ENCODE measurements at places on chromosomes 3 and 15.

- DNase-seq: no peak
Measured at GRCh38 chr3:113828600-113828999, 10.0 kb upstream of the GRAMD1C start.

GRCh38 chr3:153621953-153622352, 459.9 kb downstream of the RAP2B start:
- no peak for DNase-seq

- DNase-seq: no peak
Measured at GRCh38 chr3:31421314-31422048, 111.2 kb upstream of the STT3B start.

GRCh38 chr15:36779744-36780408, 200.4 kb downstream of the CDIN1 start:
- no peak for DNase-seq

DNA sequence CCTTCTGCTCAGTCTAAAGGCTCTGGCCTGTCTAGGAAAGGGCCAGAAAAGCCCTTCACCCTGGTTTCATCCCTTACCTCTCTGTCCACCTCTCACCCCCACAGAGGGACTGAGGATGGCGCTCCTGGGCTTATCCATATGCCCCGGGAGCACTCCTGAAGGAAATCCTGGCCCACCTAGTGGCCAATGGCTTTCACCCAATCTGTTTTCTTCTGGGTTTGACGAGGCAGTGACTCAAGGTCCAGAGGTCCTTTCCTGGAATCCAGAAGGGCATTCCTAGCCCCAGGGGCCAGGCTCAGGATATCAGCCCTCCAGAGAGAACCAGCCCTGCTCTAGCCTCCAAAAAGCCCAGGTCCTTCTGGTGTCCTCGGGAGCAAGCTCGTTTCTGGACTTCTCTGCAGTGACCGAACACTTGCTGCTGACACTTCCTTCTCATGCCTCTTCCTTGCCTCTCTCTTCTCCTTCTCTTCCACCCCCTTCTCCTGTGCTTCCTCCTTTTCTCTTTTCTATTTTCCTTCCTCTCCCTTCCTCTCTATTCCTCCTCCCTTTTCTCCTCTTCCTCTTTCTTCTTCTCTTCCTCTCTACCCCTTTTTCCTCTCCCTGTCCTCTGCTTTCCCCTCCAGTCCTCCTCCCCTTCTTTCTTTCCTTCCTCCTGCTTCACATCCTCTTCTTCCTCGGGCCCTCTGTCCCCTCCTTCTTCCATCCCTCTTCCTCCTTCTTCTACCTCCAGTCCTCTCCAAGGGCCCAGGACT, 59.6 kb downstream of the RHCG start:
- DNase-seq: no peak

DNA sequence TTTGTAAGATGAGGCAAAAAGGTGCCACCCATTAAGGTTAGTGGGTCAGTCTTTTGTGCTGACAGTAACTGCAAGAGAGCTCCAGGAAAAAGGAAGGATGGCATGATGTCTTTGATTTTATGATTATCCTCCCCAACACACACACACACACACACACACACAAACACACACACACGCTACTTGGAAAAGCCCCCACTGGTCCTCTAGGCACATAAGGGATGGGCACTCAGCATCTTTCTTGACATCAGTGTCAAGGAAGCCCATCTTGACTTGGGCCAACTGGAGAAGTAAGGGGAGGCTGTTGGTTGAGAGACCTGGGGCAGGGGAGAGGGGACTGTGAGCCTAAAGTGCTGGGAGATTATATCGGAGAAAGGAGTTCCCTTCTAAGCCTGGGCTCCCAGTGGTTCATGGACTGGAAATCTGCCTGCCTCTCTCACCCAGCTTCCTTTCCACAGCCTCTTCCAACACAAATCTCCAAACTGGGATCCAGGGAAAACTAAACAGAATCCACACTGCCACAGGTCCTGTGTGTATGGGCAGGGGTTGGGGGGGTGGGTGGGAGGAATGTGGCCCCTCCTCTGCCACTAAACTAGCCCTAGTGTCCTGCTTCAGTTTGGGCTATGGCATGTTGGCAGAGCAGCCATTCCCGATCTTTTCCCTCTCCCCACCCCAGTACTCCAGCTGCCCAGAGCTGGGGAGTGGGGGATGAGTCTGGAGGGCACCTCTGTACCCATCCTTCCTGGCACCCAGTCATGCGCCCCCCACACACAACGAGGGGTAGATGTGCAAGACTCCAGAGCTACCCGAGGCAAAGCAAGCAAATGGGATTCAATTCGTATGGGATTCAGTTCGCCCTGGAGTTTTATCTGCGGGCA, 1.6 kb downstream of the AMOTL2 start:
- DNase-seq: no peak

GRCh38 chr15:37860896-37861295, 73.5 kb upstream of the TMCO5A start:
- DNase-seq: no peak

GRCh38 chr3:18143258-18143780, 281.8 kb downstream of the SATB1 start:
- no peak for DNase-seq

- DNase-seq: no peak
Measured at GRCh38 chr3:71956716-71957115, 171.8 kb upstream of the PROK2 start.

DNA sequence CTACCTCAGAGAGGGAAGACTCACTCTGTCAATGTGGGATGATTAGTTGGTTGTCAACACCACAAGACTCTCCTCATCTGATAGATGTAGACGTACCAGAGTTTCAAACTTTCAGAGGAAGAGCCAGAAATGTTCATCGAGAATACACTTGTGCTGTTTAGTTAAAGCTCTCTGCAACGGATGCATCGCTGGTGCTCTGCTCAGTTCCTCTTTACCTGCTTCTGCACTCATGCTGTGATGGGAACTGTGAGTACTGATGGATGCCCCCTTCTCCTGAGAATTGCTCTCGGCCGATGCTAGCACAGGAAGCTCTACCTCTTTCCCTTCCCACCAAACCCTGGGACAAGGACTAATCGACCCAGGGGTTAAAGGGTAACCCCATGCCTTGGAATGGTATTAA, 51.8 kb upstream of the CCDC54 start:
- no peak for DNase-seq

DNA sequence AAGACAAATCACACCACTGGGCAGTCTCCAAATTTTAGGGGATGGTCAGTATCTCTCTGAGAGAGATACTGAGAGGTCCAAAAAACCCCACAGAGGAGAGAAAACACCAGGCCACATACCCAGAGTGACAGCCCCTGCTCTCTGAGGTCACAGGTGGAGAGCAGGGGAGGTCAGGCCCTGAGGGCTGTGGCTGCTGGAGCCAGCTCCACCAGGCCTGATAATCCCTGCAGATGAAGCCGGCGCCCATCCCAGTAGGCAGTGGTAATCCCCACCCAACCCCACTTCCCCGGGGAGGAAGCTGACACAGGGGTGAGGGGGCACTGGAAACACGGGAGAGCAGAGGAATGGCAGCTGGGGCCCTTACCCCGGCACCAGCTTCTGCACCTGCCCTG, 31.2 kb upstream of the SRP14 start:
- DNase-seq: no peak

DNA sequence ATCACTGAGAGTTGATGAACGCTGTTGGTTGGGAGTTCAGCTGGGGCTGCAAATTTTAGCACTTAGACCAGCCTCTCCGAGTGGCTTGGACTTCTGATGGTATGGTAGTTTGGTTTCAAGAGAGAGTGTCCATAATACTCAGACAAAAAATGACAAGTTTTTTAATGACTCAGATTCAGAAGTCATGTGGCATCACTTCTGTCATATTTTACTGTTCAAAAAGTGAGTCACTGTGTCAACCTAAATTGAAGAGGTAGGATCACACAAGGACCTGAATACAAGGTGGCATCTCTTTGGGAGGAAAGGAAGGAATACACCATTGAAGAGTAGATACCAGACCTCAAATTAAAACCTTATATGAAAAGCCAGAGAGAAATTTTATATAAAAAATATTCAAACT, 99.1 kb upstream of the CHMP2B start:
- DNase-seq: no peak

GRCh38 chr3:157534725-157535161, 31.5 kb upstream of the VEPH1 start:
- DNase-seq: no peak

DNA sequence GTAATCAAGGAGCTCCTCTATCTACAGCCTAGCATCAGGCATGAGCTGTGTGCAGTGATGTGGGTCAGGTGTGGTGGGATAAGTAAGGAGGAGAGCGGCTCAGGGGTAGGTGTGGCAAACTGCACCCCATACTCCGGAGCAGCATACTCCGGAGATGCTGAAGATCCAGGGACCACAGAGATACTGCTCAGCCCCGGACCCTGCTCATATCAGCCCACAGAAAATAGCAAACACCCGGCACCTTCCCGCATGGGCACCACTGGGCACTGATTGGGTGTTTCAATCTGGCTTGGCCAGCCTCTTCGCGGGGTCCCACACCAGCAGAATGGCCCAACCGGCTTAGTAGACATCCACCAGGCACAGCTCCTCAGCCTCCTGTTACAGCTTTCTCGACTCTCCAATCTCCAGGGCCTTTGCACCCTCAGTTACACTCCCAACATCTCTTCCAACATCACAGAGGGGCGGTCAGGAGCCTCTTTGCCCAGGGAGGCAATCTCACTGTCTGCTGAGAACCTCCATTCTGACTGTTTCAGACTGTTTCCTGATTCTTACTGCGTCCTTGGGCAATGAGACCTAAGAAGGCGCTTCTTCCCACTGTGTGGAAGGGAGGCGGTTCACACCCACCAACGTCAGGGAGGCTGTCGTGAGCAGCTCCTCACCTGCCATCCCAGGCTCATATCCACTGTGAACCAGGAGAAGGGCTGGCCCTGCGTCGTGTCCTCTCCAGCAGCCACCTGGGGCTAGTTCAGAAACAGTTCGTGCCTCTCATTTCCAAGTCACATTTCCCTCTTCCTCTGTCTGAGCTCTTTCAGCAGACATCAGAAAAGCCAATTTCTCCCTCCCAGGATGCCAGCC, 59.8 kb downstream of the CAPN7 start:
- DNase-seq: no peak

DNA sequence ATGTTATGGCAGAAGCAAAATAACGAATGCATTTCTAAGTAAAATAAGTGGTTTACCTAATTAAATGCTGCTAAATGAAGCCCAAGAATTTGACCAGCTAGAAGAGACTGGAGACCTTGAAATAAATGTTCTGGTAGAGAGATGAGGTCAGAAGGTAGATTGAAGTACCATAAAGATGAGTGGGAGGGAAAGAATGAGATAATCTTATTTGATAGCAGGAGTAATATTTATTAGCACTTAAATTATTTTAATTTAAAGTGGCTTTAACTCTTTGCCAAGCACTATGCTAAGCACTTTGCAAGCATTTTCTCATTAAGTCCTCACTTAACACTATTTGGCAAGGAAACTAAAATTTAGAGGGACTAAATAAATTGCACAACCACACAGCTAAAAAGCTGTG, 314.9 kb upstream of the CCDC54 start:
- DNase-seq: no peak

GRCh38 chr3:24272875-24273274, 221.8 kb downstream of the THRB start:
- DNase-seq: no peak

GRCh38 chr15:62360332-62361097, 195.4 kb upstream of the C2CD4B start:
- DNase-seq: no peak

DNA sequence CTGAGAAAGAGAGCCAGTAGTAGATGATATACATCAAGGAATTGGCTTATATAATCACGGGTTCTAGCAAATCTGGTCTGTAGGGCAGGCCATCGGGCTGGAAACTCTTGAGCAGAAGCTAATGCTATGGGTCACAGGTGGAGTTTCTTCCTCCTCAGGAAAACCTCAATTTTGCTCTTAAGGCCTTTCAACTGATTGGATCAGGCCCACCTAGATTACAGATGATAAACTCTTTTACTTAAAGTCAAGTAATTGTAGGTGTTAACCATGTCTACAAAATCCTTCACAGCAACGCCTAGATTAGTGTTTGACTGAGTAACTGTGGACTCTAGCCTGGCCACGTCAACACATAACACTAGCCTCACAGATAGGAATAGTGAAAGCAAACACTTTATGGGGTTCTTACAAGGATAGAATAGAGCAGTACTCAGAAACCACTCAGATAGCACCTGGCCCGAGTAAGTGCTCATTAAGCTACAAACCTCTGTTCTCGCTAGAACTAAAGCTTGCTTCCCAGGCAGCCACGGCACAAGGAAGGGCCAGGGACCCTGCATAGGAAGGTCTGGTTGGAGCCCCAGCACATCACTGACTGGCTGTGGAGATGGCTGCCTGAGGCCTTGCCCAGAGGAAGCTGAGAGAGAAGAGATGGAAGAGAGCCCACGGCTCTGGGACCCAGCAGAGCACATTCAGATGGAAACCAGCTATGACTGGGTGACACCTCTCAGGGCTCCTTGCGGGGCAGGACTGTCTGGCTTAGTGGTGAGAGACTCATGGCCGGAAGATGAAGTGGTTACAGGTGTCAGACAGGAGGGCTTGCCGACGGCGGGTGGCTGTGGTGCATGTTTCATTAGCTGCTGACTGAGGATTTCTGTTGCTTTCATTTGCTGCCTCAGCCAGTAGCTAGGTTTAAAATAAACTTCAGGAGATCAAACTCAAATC, 202.5 kb upstream of the TLE3 start:
- no peak for DNase-seq

DNA sequence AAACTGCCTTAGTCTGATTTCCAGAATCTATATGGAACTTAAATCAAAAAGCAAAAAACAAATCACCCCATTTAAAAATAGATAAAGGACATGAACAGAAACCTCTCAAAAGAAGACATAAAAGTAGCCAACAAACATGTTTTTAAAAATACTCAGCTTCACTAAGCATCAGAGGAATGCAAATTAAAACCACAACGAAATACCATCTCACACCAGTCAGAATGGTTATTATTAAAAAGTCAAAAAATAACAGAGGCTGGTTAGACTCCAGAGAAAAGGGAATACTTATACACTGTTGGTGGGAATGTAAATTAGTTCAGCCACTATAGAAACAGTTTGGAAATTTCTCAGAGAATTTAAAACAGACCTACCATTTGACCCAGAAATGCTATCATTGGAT, 367.9 kb downstream of the ZIC4 start:
- DNase-seq: no peak

GRCh38 chr3:128323206-128324081, 143.2 kb downstream of the DNAJB8 start:
- no peak for DNase-seq

DNA sequence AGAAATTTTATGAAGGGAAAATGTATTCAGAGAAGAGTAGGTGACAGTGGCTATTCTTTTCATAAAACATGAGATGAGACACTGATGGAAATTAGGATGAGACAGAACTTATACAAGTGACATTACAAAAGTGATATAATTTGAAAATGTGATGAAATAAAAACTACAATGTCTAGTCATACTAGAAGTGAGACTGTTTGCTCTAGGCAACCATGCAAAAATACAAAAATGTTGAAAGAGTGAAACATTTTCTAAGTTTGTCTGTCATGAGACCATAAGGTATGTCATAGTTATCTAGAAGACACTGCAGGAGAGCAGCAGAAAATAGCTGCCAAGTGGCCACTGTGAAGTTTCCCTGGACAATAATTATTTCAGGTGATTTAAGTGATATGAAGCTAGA, 459.5 kb downstream of the DIPK2A start:
- no peak for DNase-seq

GRCh38 chr15:45314960-45315359, 62.9 kb downstream of the SLC28A2 start:
- DNase-seq: no peak

GRCh38 chr3:11706604-11707003, 62.9 kb upstream of the VGLL4 start:
- no peak for DNase-seq
